ENCODE measurements at places on chromosomes 1 and 21. TPM values are rescaled to one million over a fixed set of nuclear protein-coding genes. Genes with fewer than 3 reads are reported as not detected.

DNA sequence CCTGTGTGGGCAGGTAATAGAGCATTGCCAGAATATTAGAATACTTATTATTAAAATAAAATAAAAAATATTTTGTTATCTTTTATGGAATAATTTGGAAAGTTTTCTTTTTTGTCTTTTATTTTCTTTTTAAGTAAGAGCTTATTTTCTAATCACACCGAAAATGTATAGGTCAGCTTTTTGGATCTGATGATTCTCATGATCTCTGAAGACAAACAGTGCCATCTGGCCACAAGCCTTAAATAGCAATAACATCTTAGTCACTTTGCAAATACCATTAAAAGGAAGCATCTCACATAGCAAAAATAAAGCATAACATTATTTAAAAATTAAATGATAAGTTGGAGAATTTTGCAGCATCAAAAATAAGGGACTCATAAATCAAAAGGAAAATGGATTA is 213.8 kb downstream of the PLA2G4A start:
- DNase-seq = no peak

Gene KLHDC9
- 4.7 TPM for total RNA-seq

- DNase-seq = no peak
Observed at GRCh38 chr1:154835531-154836324, 34.4 kb downstream of the KCNN3 start.

DNA sequence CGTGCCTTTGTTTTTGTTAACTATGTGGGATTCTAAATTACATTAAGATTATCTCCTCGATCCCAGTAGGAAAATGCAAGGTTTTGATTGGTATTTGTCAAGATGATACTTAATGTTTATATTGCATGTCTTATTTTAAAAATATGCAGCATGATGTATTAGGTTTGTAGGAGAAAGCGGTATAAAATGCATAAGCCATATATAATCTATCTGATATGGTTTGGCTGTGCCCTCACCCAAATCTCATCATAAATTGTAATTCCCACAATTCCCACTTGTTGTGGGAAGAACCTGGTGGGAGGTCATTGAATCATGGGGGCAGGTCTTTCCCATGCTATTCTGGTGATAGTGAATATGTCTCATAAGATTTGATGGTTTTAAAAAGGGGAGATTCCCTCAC is 198.1 kb upstream of the NCAM2 start:
- DNase-seq = no peak

DNA sequence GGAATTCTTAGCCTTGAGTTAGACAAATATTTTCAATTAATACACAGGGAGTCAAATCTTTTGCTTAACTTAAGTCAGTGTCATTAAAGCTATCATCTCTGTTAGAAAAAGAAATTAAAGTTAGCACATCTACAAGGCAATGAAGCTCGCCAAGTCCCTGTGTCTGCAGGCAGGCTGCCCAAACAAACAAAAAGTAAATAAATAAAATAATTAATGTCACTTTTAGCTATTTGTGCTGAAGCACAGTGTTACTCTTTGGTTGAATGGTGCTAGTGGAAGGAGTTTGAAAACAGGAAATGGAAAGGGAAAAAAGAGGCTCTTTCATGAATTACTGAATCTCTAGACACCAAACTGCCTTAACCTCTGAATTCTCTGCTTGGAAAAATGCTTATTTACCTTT is 37.1 kb upstream of the COL11A1 start:
- no peak for DNase-seq

Gene SFN
- not detected for total RNA-seq

GRCh38 chr1:91673613-91674012 is 173.0 kb downstream of the CDC7 start:
- DNase-seq = no peak

Gene MIXL1
- total RNA-seq = not detected

GRCh38 chr1:69568421-69569174 is 876 bp downstream of the LRRC7 start:
- no peak for DNase-seq

Gene OR2L5
- not detected for total RNA-seq

DNA sequence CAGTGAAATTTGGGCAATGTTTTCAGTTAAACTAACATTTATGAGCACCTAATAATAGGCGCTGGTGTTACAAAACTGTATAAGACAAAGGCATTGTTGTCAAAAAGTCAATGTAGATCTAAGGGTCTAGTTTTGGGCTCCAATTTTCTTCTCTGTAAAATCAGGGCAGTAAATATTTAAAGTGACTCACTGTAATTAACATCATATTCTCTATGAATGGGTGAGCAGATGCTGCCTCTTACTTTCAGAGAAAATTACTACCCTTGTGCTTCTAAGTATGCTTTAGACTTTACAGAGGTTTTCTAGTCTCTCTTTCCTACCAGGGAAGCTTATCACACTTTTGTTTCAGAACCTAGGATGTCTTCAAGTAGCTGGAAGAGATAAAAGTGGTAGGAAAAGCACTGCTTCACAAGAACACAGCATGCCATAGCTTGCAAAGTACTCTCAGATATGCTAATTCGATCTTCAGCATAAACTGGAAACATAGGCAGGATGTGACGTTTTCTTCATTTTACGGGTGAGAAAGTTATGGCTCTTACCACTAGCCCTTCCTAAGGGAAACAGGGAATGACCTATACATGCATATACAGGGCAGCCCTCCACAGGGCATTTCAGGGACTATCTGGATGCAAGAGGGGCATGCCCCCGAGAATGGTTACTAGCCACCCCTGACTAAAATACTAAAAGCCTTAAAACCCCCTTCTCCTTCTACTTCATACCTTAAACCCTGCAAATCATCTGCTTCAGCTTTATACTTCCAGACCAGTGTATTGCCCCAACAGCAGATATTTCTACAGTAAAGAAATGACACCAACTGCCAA is 2.6 kb downstream of the C1orf116 start:
- DNase-seq = no peak

Gene NBPF4
- not detected for total RNA-seq

Gene CTTNBP2NL
- 12.6 TPM for total RNA-seq

- no peak for DNase-seq
Observed at GRCh38 chr1:153553096-153553495, 4.0 kb upstream of the S100A3 start.

Gene NCMAP
- 0.27 TPM for total RNA-seq

DNA sequence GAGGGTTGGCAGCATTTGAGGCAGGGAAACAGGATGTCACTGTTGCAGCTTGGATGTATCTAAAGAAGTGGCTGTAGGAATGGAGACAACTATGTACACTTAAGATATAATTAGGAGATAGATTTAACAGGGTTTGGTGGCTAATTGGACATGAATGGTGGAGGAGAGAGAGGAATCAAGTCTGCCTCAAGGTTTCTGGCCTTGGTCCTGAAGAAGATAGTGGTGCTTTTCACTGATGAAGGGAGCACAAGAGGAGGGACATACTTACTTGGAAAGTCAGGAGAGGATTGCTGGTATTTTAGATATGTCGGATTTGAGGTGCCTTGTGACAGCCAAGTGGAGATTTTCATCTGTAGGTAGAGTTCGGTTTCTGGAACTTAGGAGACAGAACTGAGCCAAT is 123.9 kb downstream of the ST6GALNAC3 start:
- DNase-seq = no peak

Gene GRIK1
- total RNA-seq = not detected

Gene CALML6
- total RNA-seq = not detected

DNA sequence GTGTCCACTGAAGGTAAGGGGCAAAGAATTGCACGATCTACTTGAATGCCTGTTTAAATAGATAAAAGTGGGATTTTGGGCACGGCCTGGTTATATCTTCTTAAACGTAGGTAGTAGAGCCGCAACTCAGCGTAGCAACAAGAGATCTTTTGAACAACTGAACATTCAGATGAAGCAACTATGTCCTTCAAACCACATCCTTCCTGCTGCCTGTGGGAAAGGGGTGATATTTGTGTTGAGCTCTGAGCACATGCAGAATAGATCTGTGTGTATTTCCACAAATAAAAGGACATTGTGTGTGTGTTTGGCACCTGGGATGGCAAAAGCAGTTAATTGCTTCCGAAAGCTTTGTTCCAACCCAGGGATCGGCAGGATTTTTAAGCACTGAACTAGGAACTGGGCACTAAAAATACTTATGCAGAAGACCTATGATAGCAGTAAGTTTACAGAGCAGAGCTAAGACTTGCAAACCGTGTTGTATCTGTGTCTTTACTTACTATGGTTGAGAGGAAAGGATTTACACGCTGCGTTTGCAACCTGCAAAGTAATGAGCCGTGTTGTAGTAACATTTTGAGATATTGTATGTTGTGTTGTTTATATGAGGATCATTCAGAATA is 333.4 kb downstream of the CHRM3 start:
- no peak for DNase-seq

GRCh38 chr1:188660572-188660971 is 1817.1 kb downstream of the BRINP3 start:
- DNase-seq = no peak

- no peak for DNase-seq
Observed at GRCh38 chr1:67084765-67085318, 30.9 kb upstream of the SLC35D1 start.

Gene TMPRSS2
- not detected for total RNA-seq

DNA sequence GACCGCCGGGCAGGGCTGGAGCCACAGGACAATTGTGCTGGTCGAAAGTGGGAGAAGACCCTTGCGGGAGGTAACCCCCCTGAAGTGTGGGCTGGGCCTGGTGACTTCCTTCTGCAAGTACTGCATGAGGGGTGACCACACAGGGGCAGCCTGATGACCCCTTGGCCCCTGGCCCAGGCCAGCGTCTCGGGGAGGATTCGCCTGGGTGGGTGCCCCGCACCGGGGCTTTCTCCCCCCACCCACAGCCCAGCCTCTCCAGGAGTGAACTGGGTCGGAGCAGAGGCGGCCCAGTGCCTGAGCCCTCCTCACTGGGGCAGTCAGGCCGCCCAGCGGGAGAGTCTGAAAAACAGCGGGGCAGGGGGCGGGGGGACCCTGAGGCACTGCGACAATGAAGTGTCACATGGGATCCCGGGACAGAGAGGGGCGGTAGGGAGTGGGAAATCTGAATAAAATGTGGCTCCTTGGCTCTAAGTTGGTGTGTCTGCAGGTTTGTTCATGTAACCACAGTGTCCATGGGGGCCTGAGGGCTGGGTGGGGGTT is 1.6 kb upstream of the DNMT3L start:
- no peak for DNase-seq

DNA sequence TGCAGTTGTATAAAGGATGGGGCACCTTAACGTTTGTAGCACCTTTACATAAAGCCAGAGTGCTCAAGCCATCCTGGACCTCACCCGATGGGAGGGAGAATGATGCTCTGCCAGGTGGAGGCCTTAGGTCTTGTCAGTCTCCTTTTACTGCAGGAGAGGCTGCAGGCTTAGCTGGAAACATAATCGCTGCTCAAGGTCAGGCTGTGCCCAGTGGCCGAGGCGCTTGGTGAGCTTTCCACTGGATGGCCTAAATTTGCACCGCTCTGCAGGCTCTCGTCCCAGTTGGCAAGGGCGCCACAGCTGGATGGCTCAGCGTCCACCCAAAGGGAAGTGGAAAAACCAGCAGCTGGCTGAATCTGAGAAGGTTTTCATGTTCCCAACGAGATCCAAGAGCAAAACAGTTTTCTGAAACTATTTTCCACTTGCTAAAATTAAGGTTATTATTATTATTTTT is 438.9 kb downstream of the CAMTA1 start:
- DNase-seq = no peak

Gene ZNF436
- 11.4 TPM for total RNA-seq

GRCh38 chr1:53299233-53299632 is 28.6 kb downstream of the LRP8 start:
- DNase-seq = no peak

Gene GJC2
- 1.6 TPM for total RNA-seq

DNA sequence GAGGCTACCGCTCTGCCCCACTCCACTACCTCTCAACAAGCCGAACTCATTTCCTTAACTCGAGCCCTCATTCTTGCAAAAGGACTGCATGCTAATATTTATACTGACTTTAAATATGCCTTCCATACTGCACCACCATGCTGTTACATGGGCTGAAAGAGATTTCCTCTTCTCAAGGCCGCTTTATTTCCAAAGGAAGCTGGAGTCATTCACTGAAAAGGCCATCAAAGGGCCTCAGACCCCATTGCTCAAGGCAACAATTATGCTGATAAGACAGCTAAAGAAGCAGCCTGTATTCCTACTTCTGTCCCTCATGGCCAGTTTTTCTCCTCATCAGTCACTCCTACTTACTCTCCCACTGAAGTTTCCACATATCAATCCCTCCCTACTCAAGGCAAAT is 6.9 kb upstream of the HPDL start:
- no peak for DNase-seq

- no peak for DNase-seq
Observed at GRCh38 chr1:83996621-83997020, 2.3 kb downstream of the TTLL7 start.

DNA sequence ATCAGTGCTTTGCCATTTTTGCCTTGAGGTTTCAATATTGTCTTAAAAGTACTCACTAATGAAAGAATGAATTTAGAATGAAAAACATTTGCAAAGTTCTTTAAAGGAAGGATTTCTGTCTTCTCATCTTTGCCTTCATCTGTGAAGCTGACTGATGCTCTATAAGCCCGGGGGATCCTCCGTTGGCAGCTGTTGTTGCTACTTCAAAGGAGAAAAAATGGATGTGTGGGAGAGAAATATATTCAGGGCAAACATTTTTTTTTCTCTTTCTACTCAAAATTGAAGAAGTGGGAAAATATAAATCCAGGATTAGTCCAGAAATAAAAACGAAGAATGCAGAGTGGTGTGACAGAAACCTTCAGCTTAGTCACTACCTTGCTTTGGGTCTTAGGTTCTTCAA is 142.5 kb downstream of the OLFM3 start:
- no peak for DNase-seq

Gene SAMD13
- 0.73 TPM for total RNA-seq

- no peak for DNase-seq
Observed at GRCh38 chr1:50426108-50426700, 3.0 kb upstream of the DMRTA2 start.

- no peak for DNase-seq
Observed at GRCh38 chr1:19633106-19633505, 11.0 kb upstream of the NBL1 start.

Gene LEMD1
- not detected for total RNA-seq

Gene SPRR1A
- not detected for total RNA-seq

DNA sequence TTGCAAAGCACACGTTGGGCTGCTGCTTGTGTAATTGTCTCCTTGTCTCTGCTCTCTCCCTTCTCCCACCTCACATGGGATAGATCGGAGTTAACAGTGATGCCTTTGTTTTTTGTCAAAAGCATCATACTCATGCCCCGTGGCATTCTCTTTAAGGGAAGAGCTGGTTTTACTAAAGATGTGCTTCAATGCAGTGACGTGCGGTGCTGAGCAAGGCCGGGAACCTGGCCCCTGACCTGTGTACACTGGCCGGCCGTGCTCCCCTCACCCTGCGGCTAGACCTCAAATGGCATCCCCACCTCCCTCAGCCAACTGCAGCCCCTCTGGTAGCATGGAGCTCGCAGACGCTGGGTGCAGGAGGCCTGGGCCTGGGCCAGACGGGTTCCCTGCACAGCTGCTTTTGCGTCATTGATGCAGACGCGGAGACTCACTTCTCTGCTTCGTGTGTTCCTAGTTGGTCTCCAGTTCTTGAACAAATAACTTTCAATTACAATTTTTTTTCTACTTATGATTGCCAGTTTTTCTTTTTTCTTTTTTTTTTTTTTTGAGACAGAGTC is 19.9 kb downstream of the AGPAT3 start:
- DNase-seq = no peak
